ENCODE measurements at places on chromosomes 3 and 15.

DNA sequence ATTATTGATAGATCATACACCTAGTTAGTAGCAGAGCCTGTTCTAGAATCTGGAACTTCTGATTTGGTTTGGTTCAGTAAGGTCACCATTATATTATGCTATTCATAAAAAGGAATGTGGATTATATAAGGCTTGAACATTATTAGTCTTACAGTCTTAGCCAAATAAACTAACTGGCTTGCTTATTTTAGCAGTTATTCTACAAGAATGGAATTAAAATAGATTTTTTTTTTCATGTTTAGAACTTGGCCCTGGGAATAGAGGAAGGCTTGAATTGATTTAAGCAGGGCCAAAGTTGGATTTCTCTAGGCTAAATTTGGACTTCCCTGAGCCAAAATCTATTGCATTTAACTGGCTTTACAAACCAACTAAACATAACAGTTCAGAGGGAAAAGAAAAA, 24.4 kb downstream of the DTWD1 start:
- DNase-seq = no peak

DNA sequence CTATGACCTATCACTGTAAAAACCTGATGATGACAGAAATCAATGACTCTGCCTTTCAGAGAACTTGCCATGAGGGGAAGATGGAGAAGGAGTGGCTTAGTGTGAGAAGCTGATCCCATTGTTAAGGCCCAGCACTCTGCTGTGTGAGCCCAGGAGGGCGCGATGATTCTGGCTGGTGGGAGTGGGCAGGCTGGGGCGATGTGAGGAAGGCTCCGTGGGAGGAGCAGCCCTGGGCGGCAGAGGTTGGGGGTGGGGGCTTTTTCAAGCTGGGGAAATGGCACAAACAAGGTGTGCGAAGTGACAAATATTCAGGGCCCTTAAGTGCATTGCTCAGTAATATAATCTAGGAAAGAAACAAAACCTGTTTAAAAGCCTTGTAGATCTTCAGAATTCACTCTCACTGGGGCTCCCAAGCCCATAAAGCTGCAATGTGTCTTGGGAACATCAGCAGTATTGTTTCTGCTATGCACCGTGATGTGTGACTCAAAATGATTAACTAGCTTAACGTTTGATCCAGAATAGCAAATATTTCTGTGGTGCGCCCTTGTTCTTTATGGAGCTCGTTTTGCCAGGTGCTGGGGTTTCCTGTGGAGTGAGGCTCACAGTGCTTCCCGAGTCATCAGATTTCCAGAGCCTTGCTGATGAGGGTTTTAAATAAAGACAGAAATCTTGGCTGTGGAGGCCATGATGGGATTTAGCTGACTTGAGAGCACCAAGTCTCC, 141.0 kb downstream of the CHDH start:
- DNase-seq = no peak

- no peak for DNase-seq
Measured at GRCh38 chr15:51726302-51727073, 11.0 kb downstream of the LYSMD2 start.

GRCh38 chr15:39078026-39078425, 502.9 kb upstream of the THBS1 start:
- DNase-seq = no peak

Data from activated naive CD4-positive, alpha-beta T cell treated with anti-CD3 and anti-CD28 coated beads, Interleukin-2, amount 10 ng/mL, durations not matched to agents 7 days and 5 days (primary cell).